ENCODE measurements at places on chromosomes 1 and 21. TPM values are rescaled to one million over a fixed set of nuclear protein-coding genes. Genes with fewer than 3 reads are reported as not detected.

The DPYD gene
- total RNA-seq = 62.5 TPM

The PTGER3 gene
- 343 TPM for total RNA-seq

The PIGC gene
- 19.4 TPM for total RNA-seq

The NR1I3 gene
- not detected for total RNA-seq

The MFAP2 gene
- total RNA-seq = 9.3 TPM

The MIXL1 gene
- total RNA-seq = not detected

The NBPF4 gene
- not detected for total RNA-seq

The MX2 gene
- 21.6 TPM for total RNA-seq

The KIF17 gene
- total RNA-seq = 3.5 TPM

The SMCP gene
- not detected for total RNA-seq

The GPR37L1 gene
- total RNA-seq = not detected

The UMODL1 gene
- total RNA-seq = not detected

The PROK1 gene
- total RNA-seq = 2.4 TPM

The MCOLN3 gene
- 5.3 TPM for total RNA-seq

The CFAP141 gene
- not detected for total RNA-seq

The PADI4 gene
- total RNA-seq = 16.1 TPM

The KRTAP19-1 gene
- not detected for total RNA-seq

The PYHIN1 gene
- total RNA-seq = 2.3 TPM

The AMY2A gene
- total RNA-seq = not detected

The RNU1-1 gene
- total RNA-seq = under 0.01 TPM

The LDLRAD1 gene
- total RNA-seq = not detected

The S100A7 gene
- not detected for total RNA-seq

All from omental fat pad (tissue), 4 donors.